Ureter (tissue), 1 donor: ENCODE measurements at places on chromosomes 7 and 10. TPM values are rescaled to one million over a fixed set of nuclear protein-coding genes. Genes with fewer than 3 reads are reported as not detected.

CHN2 gene
- total RNA-seq, result 34.2 TPM

DNA sequence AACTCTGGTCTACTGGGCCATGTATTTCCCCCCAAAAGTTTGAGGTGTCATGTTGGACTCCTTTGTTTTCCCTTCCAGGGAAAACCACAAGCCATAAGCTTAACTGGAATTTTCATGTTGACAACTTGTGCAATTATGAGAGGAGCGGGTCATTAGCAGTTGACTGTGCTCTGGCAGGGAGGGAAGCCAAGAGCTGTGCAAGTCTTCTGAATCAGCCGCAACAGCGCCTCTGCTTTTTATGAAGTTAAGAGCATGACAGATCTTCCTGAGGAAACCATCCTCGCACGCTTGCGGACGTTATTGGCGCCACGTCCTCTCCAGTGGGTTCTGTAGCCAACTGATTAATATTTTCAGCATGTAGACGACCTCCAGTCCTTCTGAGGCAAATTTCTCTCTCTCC, 148.7 kb upstream of the MKI67 start:
- no peak for DNase-seq

DNA sequence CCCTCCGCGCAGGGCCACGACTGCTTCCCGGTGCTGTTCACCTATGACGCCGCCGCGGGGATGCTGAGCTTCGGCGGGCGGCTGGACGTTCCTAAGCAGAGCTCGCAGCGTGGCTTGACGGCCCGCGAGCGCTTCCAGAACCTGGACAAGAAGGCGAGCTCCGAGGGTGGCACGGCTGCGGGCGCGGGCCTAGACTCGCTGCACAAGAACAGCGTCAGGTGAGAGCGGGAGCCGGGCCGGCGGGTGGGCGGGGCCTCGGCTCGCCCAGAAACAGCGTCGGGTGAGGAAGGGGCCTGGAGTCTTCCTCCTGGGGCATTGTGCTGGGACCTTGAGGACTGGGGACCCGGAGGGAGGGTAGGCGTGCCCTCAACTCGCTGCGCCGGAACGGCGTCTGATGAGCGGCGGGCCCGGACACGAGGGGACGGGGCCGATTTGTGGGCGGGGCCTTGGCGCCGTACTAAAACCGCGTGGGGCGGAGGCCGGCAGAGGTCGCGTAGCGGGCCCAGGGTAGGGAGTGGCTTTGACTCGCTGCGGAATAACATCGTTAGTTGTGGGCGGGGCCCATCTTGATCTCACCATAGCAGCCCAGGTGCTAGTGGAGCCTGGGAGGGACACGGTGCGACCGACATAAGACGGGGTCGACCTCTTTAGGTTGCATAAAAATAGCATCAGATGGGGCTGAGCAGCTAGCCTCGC, 15.6 kb downstream of the PDAP1 start:
- DNase-seq, result peak; percentile 82

DNA sequence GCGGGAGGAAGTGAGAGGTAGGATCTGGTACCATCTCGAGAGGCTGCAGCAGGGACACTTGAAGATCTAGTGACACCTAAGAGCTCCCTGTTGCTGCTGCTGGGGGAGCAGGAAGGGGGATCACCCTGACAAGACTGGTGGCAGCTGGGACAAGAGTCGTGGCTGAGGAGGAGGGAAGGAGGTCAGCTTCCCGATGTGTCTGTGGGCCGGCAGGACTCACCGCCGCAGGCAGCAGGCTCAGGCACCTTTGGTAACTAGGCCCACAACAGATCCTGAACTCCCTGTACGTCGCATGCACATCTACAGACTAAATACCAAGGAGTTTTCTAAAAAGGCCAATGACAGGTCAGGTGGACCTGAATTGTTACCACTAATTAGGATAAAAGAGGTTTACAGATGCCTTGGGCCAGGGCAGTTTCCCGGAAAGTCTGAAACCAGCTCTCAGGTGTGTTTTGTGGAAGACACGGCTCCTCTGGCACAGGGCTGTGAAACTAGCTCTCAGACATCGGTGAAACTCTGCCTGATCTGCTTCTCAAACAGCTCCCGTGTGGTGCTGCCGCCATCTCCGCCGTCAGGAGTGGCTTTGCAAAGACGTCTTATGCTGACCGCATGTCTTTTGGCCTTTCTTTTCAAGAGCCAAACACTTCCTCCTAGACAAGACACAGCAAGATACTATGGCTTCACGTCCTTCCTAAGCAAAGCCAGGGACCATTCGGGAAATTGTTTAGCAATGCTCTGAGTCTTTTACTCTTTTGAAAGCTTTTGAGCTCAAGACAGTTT, 609.7 kb downstream of the PTPRN2 start:
- no peak for DNase-seq

DNA sequence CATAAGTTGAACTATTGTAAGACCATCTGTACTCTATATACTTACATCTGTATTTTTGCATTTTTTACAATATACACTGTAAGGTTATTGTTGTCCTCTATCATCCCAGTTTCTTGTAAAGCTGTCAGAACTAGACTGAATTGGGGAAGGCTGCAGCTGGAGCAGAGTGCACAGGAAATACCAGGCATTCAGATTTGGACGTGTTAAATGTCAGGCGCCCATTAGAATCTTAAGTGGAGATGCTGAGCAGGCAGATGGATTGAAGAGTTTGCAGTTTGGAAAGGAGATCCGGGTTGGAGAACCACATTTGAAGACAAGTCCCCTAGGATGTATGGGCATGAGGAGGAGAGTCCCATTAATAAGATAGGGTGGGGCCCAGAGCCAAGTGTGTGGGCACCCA, 40.4 kb downstream of the MTURN start:
- DNase-seq, result no peak

GRCh38 chr10:86256690-86257315, 109.8 kb downstream of the GRID1 start:
- no peak for DNase-seq

GRCh38 chr10:121865554-121865953, 62.3 kb downstream of the ATE1 start:
- no peak for DNase-seq

DNA sequence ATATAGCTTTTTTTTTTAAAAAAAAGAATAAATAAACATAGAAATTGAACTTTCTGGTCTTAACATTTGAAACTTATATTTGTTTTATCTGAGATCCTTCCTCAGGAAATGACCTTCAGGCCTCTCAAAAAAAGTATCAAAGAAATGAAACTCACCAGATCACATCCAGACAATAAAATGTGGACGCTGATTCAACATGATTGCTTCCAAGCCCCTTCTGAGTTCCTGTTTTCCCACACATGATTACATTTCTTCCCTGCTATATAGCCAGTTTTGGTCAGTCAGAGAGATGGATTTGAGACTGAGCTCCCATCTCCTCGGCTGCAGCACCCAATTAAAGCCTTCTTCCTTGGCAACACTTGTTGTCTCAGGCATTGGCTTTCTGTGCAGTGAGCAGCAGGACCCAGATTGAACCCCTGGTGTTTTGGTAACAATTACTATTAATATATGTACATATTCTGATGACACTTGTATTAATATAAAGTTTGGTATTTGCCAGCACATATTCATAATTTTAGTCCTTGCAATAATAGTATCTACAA, 21.8 kb upstream of the SVIL start:
- no peak for DNase-seq

DNA sequence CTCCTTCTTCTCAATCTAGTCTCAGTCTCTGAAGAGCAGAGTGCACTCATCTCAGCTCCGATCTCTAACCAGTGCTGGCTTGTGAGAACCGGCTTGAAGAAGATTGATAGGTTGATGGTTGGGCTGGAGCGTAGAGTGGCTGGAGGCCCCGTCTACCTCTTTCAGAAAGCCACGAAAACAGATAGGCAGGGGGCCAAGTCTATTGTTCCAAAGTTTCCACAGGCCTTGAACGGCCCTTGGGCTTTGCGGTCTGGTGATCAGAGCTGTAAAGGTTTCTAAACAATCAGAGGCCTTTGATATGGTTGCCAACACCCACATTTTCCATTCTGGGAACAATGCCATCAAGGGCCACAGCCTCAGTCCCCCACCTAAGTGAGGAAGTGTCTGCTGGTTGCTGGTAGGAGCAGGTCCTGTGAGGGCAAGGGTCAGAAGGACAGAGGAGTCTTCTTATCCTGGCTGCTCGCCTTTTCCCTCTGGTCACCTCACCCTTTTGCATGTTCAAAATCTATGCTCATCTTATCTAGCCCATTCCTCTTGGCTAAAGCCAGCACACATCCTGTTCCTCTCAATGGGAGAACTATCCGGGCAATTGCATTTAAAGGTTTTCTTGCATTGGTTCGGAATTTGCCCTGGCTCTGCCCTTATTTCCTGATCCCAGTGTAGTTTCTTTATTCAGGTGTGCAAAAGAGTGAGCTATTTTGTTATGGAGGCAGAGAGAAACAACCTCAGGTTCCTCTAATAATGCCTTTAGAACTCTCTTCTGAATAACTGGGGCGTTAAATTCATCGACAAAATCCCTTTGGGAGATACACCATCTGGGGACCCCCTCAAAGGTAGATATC, 70.3 kb upstream of the KMT2E start:
- DNase-seq, result peak; percentile 92

GRCh38 chr10:44391981-44392380, 7.1 kb upstream of the CXCL12 start:
- DNase-seq, result no peak

DNA sequence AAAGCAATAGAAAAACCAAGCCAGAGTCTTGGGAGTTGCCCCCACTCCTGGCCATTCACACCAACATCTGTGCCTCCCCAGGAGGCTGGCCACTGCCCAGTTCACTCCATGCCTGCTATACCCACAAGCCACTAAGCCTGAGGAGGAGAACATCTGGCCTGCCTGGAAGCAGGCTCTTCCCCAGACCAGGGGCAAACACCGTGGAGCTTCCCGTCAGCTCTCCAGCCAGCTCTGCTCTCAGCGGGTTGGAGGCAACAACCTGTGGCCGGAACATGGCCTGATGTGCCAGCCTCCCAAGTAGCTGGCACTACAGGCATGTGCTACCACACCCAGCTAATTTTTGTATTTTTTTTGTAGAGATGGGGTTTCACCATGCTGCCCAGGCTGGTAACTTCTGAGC, 9.1 kb upstream of the PTPRN2 start:
- no peak for DNase-seq

- DNase-seq, result no peak
Measured at GRCh38 chr7:93015779-93016481, 101.8 kb downstream of the SAMD9 start.

ZNF775 gene
- 3.6 TPM for total RNA-seq

CPA4 gene
- total RNA-seq, result not detected

DNA sequence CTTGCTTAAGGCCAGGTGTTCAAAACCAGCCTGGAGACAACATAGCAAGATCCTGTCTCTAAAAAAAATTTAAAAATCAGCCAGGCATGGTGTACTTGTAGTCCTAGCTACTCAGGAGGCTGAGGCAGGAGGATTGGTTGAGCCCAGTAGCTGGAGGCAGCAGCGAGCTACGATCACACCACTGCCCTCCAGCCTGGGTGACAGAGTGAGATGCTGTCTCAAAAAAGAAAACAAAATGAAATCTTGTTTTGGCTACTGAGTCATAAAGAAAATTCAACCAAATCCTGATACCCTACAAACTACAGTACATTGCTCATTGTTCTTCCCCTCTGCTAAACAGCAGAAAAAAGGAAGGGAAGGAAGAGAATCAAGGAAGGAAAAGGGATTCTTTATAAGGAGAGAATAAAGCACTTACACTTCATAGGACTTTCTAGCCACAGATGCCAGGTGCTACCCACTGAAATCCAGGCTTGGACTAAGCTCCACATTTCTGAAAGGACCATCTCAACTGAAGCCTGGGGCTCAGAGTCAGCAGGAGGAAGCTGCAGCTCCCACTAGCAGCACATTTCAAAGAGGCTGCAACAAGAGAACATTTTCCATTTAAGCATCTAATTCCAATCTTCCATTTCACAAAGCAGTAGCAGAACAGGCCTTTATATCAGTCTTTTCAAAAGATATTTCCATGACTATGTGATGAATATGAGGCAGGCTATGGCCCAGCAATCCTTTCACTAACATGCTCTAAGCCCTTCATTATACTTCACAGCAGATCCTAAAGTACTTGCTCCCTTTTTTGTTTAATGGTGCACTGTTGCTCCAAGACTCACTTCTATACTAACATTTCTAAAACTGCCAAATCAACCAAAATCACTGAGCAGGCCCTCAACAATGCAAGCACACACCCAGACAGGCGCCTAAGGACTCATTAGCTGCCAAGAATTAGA, 13.5 kb downstream of the TNPO3 start:
- no peak for DNase-seq

DNA sequence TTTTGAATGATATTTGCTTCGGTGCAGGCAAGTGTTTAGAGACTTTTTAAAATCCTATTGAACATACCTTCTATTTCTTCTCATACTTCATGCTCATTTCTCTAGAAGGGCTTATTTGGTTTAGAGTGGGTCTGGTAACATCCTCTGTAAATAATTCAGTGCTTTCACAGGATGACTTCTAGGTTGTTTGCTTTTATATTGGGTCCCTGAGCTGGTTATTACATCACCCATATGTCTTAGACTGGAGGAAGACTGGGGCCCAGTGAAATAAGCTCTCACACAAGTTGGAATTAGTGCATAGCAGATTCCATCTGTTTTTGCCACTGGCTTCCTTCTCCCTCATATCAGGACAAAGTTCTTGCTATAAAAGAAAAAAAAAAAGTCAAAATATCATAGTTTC, 6.5 kb downstream of the SUPV3L1 start:
- DNase-seq, result no peak

GRCh38 chr7:33458581-33458980, 329.2 kb downstream of the BBS9 start:
- DNase-seq, result no peak

- no peak for DNase-seq
Measured at GRCh38 chr10:11454958-11455566, 156.4 kb downstream of the USP6NL start.

GRCh38 chr7:79452495-79453265, 787 bp downstream of the MAGI2 start:
- DNase-seq, result peak; percentile 45

- DNase-seq, result peak; percentile 6
Measured at GRCh38 chr10:85612378-85612775, 754.2 kb downstream of the GRID1 start.

DNA sequence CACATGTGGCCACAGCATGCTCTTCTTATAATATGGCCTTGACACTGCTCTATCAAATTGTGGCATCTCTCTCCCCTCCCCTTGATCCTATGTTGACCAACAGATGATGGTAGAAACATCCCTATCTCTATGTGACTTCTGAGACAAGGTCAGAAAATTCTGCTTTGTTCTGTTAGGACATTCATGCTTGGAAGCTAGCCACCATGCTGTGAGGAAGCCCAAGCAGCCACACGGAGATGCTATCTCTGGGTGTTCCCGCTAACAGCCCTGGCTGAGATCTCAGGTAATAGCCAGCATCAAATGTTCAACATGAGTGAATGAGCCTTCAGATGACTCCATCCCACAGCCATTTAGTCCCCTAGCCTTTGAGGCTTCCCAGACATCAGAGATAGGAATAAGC, 36.8 kb upstream of the CPXM2 start:
- DNase-seq, result no peak

DNA sequence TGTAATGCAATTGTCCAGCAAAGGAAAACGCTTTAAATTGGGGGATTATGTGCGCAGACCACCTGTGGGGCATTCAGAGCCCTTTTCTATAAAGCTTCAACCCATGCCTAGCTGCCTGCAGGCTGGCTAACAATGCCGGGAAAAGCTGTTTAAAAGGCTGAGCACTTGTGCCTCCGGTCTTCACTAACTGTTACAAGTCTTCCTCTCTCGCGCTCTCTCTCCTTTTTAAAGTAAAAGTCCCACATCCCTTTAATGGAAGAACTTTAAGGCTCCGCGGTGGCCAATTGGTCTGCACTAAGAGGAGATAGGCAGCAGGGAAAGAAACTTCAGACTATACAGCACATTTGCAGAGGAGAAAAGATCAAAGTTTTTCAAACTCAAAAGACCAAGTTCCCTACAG, 4.6 kb downstream of the FZD8 start:
- no peak for DNase-seq
